Iris pigment epithelial cell (primary cell): ENCODE measurements at places on chromosomes 16 and 17.

GRCh38 chr16:1363501-1364041 is 11.8 kb downstream of the GNPTG start:
- peak; percentile 46 for DNase-seq

- DNase-seq: peak; percentile 80
Observed at GRCh38 chr17:62965686-62966425, at the start of gene TANC2. Gene TANC2 (plus strand): TSS chr17:62966235. CDS start chr17:63009560, 43,325 bp downstream.

- no peak for DNase-seq
Observed at GRCh38 chr17:50447870-50448595, 20.6 kb downstream of the CHAD start.

GRCh38 chr17:73211745-73212144 is 18.9 kb downstream of the COG1 start:
- DNase-seq: peak; percentile 53

DNA sequence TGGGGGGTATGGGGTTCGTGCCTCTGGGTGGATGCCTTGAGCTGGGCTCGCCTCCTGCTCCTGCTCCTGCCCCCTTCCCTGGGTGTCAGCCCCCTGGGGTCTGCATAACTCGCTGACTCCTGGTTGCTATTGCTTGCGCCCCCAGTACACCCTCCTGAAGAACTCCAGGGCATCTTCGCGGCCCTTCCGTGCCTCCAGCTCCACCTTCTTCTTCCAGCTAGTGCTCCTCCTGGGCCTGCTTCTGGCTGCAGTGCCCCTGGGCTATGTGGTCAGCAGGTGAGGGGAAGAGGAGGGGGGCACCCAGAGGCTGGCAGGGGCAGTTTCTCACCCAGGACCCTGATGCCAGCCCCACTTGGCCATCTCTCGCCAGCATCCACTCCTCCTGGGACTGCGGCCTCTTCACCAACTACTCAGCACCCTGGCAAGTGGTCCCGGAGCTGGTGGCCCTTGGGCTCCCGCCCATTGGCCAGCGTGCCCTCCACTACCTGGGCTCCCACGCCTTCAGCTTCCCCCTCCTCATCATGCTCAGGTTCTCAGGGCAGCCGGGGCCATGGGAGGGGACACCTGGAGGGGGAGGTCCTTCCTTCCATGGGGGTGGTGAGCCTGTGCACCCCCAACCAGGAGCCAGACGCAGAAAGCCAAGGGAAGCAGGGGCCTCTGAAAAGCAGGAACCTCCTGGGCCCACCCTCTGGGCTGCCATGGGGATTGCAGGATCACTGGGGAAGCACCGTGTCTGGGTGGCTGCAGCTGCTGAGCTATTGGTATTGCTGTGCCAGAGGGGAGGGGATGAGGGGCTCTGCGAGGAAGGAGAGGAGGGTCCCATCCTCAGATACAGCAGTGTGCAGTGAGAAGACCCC is 7.8 kb upstream of the C17orf99 start:
- DNase-seq: no peak

DNA sequence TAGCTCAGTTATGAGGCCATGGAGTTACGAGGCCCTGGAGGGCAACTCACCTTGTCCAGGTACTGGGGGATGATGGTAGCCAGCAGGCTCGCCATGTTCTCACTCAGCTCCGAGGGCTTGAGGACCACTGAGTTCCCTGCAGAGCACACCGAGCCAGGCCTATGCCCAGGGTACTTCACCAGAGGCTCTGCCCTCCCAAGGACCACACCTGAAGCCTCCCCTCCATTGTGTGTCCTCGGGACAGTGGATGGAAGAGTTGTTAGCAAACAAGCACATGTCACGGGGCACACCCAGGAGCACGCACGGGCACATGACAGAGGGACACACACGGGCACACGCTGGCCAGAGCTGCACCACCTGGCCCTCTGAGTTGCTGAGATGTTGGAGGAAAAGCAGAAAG is 5.6 kb downstream of the ALDH3A1 start:
- no peak for DNase-seq

DNA sequence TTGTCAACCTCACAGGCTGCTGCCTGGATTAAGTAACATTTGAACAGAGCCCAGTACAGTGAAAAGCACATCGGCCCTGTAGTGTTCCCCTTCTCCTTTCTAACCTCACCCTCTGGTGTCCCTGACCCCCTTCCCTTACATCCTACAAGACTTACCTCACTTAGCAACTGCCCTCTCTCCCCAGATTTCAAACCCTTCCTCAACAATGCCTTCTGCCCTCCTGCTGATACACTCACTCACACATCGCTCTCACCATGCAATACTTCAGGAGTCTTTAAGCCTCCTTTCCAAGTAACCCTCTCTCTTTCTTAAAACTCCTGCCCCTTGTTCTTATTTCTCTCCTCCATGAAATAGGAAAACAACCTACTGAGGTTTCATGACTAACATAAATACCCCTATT is 17.8 kb downstream of the ZZEF1 start:
- no peak for DNase-seq

DNA sequence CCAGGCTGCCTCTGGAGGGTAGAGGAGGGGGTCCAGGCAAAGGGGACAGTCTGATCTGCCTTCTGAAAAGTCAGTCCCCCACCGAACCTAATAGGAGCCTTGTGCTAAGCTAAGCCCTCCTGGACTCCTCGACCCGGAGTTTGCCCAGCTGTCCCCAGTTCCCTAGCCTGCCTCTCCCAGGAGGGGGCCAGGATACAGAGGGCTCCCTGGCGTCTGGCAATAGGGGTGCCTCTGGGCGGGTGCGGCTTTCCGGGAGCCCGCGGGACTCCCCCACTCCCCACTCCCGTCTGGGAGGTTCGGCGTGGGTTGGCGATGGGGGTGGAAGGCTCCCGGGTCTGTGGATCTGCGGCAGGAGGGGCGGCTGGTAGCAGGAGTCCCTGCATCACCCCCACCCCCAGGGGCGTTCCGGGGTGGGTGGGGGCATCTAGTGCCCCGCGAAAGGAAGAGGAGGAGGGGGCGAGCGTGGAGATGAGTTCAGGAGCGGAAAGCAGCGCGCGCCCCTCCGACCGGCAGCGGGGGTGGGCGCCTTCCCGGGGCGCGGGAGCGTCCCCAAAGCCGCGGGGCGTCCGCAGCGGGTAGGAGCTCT is 1.2 kb downstream of the GSG1L start:
- DNase-seq: no peak

DNA sequence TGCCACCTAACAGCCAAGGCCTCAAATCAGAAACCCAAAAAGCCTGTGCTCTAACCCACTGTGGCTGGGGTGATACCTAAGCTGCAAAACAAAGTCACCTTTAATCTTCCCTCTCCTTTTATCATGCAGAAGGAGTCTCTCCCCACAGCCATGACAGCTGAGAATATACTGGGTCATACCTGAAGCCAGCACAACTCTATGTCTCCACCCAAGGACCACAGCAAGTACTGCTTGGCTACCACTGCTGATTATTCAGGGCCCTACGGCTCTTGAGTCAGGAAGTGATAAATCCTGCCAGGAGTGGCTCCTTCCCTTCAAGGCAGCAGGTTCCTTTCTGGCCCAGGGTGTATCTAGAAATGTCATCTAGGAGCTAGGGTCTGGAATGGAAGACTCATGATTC is 151.5 kb upstream of the TOM1L1 start:
- DNase-seq: no peak

- no peak for DNase-seq
Observed at GRCh38 chr17:3167574-3167973, 29.7 kb upstream of the OR1A2 start.

DNA sequence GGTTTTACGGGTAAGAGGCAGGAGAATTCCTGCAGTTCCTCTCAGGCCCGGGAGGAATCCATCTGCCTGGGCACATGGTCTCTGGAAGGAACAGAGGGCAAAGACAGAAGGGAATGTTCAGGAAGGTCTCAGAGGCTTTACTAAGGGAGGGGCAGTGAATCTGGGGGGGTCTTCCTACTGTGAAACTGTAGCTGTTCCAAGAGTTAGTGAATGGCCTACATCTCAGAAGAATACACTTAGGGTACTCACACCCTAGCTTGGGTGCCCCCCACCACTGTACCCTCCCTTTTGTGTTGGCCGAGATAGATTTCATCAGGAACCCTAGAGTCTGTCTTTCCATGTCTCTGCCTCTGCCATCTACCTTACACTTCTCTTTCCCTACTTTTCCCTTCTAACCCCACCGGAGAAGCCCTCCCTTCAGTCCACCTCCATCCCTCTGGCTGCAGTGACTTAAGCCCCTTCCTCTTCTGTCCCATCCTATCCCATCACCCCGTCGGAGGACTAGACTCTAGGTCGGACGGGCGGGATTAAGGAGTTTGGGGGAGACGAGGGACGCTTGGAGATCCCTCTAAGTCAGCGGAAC is 316 bp downstream of the DLG4 start:
- no peak for DNase-seq

- no peak for DNase-seq
Observed at GRCh38 chr16:797686-798085, 2.8 kb downstream of the GNG13 start.

DNA sequence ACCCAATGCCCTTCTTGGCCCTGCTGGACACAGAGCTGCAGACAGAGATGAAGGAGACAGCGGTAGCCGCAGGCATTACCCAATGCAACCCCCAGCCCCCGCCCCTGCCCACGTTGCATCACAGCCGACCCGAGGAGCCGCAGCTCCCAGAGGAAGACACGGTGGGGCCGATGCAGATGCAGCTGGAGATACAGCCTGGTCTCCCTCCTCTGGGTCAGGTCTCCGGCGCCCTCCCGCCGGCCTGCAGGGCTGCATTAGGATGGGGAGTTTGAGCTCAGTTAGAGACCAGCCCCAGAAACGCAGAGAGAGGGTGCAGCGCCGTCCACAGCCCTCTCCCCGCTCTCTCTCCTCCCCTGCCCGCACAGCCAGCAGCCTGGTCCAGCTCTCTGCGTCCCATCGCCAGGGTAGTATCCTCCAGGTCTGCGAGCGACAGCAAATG is 19.4 kb upstream of the UBE2I start:
- DNase-seq: peak; percentile 20

GRCh38 chr17:43787728-43788127 is 7.5 kb downstream of the CFAP97D1 start:
- no peak for DNase-seq

- DNase-seq: no peak
Observed at GRCh38 chr16:27679899-27680298, 130.0 kb downstream of the KATNIP start.

DNA sequence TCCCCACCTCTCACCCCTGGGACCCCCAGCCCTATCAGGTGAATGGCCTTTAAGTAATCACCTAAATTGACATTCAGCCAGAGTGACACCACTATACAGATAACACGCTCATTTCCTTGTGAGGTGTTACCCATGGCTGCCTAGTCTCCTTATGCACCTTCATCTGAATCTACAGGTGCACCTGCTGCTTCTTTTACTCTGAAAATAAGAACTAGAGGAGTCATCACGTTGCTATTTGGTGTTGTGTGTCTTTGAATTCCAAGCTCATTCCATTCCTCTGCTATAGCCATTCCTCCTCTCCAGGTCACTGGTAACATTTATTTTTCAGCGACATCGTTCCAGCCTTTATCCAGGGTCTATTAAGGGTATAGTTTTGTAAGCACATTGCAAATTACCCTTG is 9.8 kb downstream of the LGALS9 start:
- no peak for DNase-seq

DNA sequence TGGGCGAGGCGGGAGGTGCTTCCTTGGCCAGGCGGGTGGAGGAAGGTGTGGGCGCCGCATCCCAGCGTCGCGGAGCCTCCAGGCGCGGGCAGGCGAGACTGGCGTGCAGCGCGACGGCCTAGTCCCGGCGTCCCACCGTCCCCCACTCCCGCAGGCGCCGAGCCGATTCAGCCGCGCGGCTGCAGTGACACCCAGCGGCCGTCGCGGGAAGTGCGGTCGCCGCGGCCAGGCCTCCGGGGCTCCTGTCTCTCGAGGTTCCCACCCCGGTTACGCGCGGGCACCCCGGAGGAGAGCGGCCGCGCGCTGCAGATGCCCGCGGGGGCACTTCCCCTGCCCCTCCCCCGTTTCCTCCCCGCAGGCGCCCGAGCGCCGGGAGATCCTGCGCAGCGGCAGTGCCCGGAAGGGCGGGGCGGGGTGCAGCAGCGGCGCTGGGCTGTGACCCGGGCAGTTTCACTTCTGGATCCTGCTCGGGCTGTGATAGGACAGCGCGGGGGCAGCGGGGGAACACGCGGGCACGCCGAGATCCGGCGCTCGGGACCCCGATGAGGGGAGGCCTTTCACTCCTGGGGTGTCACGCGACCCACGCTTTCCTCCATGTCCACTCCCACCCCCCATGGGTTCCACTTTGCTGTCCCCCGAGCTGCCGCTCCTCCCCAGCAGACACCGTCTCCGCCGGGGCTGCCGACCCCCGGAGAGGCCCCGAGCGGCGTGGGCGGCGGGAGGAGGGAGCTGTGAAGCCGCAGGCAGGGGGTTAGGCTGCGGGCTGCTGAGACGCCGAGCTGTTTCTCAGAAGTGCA is 16.6 kb downstream of the GRB7 start:
- peak; percentile 74 for DNase-seq
